ENCODE measurements at places on chromosomes 6 and 20. TPM values are rescaled to one million over a fixed set of nuclear protein-coding genes. Genes with fewer than 3 reads are reported as not detected.

C6orf58 gene
- not detected for total RNA-seq

ZNF334 gene
- total RNA-seq: 1.2 TPM

TSPO2 gene
- total RNA-seq: not detected

ENTPD6 gene
- total RNA-seq: 102 TPM

Data from cardiac septum (tissue), 1 donor.